Right lung (tissue), 10 donors: ENCODE measurements at places on chromosomes 2 and 18. TPM values are rescaled to one million over a fixed set of nuclear protein-coding genes. Genes with fewer than 3 reads are reported as not detected.

The MATN3 gene
- polyA plus RNA-seq = 11.3 TPM

The SFT2D3 gene
- polyA plus RNA-seq = not detected

The PGAP1 gene
- 30.8 TPM for polyA plus RNA-seq

The LOXHD1 gene
- polyA plus RNA-seq = 1.6 TPM

GRCh38 chr18:39487932-39488331 is 1922.3 kb upstream of the CELF4 start:
- DNase-seq = no peak

GRCh38 chr2:119856469-119856901 is 96.8 kb downstream of the PTPN4 start:
- no peak for DNase-seq

DNA sequence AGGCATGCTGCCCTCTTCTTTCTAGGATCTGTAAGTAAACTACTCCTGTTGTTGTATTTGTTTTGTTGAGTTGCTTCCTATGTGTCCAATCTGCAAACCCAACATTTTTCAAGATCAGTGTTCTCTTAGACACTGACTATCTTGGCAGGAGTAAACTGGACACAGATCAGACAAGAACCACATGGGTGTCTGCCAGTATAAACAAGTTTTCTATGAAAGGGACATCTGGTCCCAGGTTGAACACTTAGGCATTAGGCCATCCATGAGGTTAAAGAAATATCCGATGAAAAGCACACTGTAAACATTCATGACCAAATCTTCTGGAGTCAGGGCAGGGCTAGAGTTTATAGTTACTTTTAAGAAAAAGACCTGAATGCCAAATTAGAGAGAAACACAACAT is 441.8 kb downstream of the NYAP2 start:
- no peak for DNase-seq

DNA sequence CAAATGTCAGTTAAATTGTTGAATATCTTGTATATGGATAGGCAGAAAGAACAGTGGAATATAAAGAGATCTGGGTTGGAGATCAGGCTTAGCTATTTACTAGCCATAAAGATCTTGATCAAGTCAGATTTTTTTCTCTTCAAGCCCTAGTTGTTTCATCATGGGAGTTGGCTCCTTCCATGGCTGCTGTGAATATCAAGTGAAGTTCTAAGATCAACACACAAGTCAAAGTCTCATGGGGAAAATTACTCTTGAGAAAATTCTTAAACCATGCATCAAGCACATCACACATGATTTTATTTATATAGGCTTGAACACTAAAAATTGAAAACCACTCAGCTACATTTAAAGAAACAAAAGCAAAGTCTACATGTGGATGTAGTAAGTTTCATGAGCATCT is 79.8 kb downstream of the C1D start:
- DNase-seq = no peak

DNA sequence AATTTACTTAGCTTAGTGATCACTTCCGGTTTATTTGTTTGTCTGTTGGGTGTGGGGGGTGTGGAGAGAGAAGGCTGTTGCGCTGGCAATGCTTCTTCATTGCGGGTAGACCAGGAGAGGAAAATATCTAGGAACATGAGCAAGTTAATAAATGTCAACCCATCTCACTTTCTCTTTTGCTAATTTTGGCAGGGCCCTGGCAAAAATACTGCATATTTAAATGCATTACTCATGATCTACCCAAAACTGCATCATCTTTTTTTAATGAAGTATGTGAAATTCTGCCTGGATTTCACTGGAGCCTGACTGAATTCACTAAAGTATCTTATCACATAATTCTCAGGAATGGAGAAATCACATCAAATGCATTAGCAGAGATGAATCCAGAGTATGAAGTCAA is 1131.0 kb upstream of the NXPH2 start:
- DNase-seq = no peak

DNA sequence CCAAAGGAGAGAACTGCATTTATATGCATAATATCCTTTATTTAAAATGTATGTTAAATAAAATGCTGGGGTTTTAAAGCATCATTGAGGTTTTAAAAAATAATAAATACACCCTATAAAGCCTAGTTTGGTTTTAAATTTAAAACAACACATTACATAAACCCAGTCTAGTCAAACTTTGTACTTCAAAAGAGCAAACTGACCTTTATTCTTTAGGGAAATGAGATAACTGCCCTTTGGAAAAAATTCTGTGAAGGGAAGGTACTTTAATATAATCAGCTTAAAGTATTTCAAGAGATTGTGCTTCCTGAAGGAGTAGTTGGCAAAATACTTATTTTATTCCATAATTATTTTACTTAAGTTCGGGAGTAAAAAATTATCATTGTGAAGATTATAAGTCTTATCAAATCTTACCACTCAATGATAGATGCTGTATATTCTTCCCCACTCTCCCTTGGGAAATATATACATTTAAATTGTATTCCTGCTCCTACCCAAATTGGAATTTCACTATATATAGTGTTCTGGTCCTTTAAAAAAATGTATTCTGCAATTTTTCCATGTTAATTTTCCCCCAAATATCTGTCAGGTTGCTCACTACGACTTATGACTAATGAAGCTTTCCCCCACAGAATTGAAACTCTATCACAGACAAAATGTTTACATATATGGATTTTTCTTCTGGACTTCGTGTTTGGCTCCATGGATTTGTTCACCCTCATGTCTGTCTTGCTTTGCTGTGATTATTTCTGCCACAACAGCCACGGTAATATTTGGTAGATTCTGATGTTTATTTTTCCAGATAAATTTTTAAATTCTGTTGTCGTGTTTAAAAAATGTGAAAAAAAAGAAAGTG is 42.1 kb downstream of the ZC3H6 start:
- DNase-seq = no peak

GRCh38 chr2:224039080-224039769 is at the start of gene SERPINE2:
SERPINE2 (minus strand) TSS chr2:224039286; CDS start chr2:224001900, 37,386 bp downstream.
- peak; percentile 80 for DNase-seq

DNA sequence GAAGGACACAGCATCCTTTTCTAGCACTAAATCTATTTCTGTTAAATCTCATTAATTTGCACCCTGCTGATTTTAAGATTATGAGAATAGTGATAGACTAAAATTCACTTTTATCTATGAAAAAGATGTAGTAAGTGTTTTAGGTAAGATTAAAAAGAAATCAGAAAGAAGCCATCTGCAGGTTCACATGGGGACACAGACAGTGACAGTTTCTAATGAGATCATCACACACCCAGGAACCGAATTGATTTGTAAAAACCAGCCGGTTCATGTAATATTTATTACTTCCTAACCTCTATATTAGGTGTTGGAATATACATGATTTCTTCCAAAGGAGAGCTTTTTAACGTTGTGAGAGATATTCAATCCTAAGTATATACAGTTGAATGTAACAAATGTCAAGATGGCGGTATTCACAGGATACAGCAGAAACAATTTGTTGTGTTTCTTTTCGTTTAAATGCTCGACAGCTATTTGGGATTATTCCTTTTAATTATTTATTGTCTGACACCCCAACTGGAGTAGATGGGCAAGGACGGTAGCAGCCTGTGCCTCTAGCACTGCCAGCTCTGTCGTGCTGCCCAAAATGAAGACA is 223.4 kb downstream of the CCDC102B start:
- DNase-seq = no peak
